ENCODE measurements at places on chromosomes 6 and 20.

- DNase-seq = no peak
Measured at GRCh38 chr20:37288091-37288490, 1.4 kb upstream of the MANBAL start.

GRCh38 chr20:62119591-62120364 is 2.5 kb upstream of the LSM14B start:
- DNase-seq = no peak

DNA sequence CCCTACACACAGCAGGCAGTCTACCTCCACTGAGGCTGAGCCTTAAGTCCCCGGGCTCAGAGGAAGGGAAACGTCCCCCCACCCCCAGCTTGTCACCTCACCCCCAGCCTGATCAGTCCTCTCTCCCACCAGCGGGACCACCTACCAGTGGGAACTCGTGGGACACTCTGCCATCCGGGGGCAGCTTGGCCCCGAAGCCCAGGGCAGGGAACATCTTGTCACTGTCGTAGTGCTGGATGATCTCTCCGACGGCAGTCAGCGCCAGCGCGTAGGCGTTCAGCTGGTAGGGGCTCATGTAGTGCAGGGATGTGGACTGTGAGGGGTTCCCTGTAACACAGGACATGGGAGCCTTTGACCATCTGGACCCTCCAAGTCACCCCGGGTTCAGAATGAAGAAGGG is 48.6 kb downstream of the RAB44 start:
- no peak for DNase-seq

- DNase-seq = no peak
Measured at GRCh38 chr6:124420116-124420840, 542.0 kb upstream of the RNF217 start.
